ENCODE measurements at places on chromosomes 11 and 22. TPM values are rescaled to one million over a fixed set of nuclear protein-coding genes. Genes with fewer than 3 reads are reported as not detected.
A peak's percentile ranks its signal among the peaks of the same experiment; 100 is the strongest.

- DNase-seq, result peak; percentile 66
Observed at GRCh38 chr22:32539631-32540421, 65.2 kb downstream of the FBXO7 start.

GRCh38 chr22:41831383-41831782 is 1.5 kb upstream of the SREBF2 start:
- peak; percentile 29 for DNase-seq

DNA sequence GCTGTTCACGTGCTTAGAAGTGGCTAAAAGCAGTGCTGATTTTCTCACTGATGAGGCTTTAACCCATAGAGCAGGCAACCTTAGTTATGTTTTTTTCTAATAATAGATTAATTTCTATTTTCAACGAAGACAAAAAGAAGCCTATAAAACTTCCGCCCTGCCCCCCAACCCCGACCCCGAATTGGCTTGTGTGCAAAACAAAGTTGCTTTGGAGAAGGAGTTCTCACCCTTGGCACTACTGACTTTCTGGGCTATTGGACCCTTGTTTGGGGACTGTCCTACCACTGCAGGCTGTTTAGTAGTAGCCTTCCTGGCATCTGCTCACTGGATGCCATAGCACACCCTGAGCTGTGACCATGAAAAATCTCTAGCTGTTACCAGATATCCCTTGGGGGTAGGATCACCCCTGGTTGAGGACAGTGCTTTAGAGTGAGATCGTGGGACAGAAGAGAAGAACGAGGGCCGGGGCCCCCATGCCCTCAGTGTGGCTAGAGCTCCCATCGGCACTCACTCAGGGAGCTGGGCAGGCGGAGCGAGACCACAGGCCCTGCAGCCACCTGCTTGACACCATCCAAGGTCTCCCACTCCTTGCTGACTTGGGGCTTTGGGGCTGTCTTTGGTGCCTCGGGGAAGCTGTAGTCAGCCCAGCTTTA is 16.9 kb downstream of the SLC37A2 start:
- DNase-seq, result no peak

DNA sequence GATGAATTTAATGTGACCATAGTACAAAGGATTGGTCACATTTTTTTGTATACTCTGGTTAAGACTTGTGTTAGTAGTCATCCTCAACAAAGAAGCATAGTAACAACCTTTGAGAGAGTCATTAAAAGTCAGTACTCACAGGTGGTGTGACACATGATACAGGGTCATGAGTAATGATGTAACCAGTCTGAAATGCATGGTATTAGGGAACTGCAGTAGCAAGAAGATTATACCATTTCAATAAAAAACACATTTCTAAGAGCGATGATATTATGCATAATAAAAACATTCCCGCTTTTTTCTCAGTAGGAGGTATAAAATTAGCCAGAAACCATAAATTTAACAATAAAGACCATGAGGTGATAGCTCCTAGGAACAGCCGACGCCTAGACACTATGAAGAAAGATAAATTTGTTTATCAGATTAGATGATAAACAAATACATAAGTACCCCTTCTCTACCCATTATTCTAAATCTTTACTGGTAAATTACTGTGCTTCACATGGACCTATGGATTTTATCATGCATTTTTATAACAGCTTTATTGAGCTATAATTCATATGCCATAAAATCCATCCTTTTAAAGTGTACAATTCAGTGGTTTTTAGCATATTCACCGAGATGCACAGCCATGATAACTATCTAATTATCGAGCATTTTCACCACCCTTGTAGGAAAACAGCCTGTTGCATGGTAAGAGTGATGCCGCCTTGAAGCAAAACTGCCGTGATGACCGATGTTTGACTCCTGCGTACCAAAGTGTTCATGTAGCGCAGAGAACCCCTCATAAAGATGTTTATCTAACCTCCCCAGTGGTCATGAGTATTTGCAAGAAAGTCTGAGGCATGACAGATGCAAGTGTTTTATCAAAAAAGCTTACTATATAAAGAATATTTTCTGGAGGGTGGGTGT is 41.8 kb downstream of the TMPRSS5 start:
- DNase-seq, result peak; percentile 94

OR51Q1 gene
- not detected for total RNA-seq

GRCh38 chr22:45064313-45065278 is 54.8 kb upstream of the PHF21B start:
- DNase-seq, result peak; percentile 93
